ENCODE measurements at places on chromosomes 3 and 15.
A peak's percentile ranks its signal among the peaks of the same experiment; 100 is the strongest.

- peaks cover 35% of the 10 kb centered on the region for H3K4me1 ChIP-seq
- peaks cover 38% of the 10 kb centered on the region for H3K36me3 ChIP-seq
- no peaks in the 10 kb centered on the region for H3K27me3 ChIP-seq
- DNase-seq, result no peak
Measured at GRCh38 chr15:99708563-99708962, 24.7 kb downstream of the LYSMD4 start.

DNA sequence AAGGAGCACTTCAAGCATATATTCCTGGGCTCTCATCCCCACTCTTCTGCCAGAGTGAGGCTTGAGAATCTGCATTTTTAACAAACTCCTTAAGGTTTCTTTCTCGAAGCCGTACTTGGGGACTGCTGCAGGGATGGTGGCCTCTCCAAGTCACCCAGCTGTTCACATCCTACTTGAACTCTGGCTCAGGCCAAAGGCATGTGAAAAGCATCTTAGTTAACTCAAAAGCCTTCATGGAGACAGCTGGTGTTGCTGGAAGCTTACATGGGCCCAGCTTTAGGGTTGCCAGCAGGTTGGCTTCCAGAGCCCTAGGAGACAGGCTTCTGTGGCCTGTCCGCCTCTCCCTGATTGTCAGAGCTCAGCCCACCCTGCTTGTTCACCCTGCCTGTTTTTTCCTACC lies 139.2 kb downstream of the THSD4 start:
- H3K27ac ChIP-seq, result no peak overlapping the region
- no peaks in the 10 kb centered on the region for H3K27me3 ChIP-seq
- DNase-seq, result no peak
- H3K36me3 ChIP-seq, result no peaks in the 10 kb centered on the region
- no peak overlapping the region for H3K4me3 ChIP-seq

GRCh38 chr15:25761971-25762662 lies 101.0 kb downstream of the ATP10A start:
- H3K36me3 ChIP-seq, result peaks cover 38% of the 10 kb centered on the region
- peak overlapping the region; percentile 16 for H3K27ac ChIP-seq
- DNase-seq, result no peak
- H3K4me1 ChIP-seq, result peaks cover 7% of the 10 kb centered on the region
- no peak overlapping the region for H3K4me3 ChIP-seq

DNA sequence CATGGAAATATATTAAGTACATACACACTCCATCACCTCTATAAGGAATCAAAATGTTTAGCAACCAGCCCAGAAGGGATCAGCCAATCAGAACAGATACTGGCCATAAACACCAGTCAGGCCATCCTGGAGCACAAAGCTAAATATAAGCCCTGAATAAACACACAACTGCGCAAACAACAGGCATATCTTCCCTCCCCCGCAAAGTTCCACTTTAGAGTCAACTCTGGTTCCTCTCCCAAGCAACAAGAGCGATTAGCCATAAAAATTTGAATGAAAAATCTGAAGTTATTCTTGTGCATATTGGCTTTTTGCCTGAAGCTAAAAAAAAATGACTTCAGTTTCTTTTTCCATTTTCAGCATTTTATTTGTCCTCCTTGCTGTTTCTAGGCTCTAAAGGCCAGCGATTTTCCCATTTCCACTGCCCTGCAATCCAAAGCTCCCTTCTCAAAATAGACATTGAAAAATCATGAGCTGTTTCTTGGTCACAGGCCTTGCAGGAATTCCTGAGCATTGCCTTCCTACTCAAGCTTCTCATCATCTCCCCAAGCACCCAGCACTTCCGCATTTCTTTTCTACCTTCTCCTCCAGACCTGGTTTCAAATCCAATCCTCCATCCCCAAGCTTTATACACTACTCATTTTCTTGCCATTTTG lies 247.9 kb downstream of the ZMAT3 start:
- H3K4me3 ChIP-seq, result no peak overlapping the region
- H3K4me1 ChIP-seq, result no peaks in the 10 kb centered on the region
- no peaks in the 10 kb centered on the region for H3K36me3 ChIP-seq
- H3K27ac ChIP-seq, result no peak overlapping the region
- DNase-seq, result no peak

DNA sequence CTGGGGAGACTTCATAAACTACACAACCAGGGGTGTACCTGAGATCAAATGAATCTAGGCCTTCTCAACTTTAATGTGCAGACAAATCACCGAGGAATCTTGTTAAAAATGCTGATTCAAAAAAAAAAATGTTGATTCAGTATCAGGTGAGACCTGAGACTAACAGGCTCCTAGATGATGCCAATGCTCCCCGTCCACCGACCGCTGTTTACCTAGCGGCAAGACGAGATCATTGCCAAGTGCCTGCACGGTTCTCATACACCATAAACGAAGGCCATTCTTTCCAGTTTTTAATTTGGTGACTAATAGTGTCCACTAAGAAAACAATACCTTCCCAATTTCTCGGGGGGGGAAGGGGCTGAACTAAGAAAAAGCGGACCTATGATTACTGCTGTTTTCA lies 2.5 kb upstream of the FSIP1 start:
- H3K4me1 ChIP-seq, result peaks cover 50% of the 10 kb centered on the region
- H3K4me3 ChIP-seq, result no peak overlapping the region
- H3K27ac ChIP-seq, result no peak overlapping the region
- H3K27me3 ChIP-seq, result no peaks in the 10 kb centered on the region
- no peak for DNase-seq

DNA sequence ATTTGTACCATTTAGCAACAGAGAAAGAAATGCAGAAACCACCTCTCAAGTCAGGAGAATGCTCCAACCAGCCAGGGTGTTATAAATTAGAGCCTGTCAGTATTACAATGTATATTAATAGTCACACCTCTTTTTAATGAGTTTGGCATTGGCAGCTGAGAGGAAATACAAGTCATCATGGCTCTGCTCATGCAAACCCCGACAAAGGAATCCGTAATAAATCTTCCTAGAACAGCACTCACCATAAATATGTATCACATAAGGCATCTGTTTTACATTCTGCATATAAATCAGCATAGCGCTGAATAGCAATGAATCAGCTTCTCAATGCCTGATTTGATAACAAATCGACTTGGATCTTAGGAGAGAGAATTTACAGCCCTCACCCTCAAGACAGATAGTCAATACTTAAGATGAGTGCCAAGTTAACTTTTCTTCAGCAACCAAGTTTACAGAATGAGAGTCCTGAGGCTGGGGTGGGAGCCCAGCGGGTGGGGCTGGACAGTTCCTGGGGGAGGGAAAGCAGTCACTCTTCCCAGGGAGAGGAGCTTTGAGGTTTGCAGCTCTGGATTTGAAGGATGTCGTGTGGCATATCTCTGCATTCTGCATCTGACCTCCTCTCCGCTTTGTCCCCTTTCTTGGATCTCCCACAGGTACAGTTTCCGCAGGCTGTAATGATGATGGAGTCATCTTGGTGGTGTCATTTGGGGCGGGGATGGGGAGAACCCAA lies 1034.4 kb upstream of the NR2F2 start:
- H3K27me3 ChIP-seq, result peaks cover 46% of the 10 kb centered on the region
- no peaks in the 10 kb centered on the region for H3K36me3 ChIP-seq
- DNase-seq, result no peak
- peaks cover 22% of the 10 kb centered on the region for H3K4me1 ChIP-seq

DNA sequence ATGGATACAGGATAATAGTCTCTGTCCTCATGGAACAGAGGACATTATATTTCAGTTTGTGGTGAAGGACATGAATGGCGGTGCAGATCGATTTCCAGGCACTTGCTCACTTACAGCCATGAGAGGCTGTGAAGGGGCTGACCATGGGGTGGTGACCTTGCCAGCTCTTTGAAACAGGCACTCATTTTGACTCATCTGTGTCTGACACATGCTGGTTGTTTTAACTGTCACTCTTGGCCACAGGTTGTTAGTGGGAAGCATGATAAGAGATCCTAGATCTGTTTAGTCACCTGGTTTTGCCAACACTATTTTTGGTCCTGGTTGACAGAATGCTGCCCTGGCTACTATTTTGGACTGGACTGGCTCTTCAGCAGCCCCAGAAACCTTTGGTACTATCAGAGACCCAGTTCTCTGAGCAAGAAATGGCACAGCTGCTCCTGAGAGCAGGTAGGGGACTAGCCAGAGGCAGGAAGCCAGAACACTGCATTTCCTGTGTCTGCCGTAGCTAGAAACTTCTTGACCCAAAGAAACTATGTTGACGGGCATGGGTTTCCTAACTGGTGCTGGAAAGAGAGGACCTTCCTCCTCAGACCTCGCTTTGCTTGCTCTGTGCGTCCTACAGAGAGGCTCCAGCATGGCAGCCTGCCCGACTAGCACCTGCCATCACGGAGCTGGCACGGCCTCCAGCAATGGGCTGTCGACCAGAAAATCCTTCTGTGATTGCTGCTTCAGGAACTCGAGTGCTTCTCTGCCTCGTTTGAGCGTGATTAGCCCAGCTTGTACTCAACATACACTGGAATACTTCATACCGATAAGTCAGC lies 6.3 kb downstream of the PXYLP1 start:
- peak overlapping the region; percentile 82 for H3K27ac ChIP-seq
- peaks cover 84% of the 10 kb centered on the region for H3K4me1 ChIP-seq
- no peak for DNase-seq
- no peaks in the 10 kb centered on the region for H3K27me3 ChIP-seq

DNA sequence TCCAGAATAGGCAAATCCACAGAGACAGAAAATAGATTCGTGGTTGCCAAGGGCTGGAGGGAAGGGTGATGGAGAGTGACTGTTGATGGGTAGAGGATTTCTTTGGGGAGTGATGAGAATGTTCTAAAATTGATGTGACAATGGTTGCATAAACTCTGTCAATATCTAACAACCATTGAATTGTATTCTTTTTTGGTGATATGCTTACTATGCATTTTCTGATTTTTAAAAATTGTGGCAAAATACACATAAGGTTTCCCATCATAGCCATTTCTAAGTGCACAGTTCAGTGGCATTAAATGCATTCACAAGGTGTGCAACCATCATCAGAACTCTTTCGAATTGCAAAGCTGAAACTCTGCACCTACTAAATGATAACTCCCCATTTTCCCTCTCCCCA lies 44.2 kb upstream of the C3orf70 start:
- no peaks in the 10 kb centered on the region for H3K4me1 ChIP-seq
- DNase-seq, result no peak
- H3K27me3 ChIP-seq, result no peaks in the 10 kb centered on the region
- H3K27ac ChIP-seq, result no peak overlapping the region
- H3K4me3 ChIP-seq, result no peak overlapping the region

GRCh38 chr15:57090496-57090859 lies 172.0 kb downstream of the TCF12 start:
- DNase-seq, result no peak
- H3K4me3 ChIP-seq, result no peak overlapping the region
- peaks cover 15% of the 10 kb centered on the region for H3K36me3 ChIP-seq
- no peak overlapping the region for H3K27ac ChIP-seq

DNA sequence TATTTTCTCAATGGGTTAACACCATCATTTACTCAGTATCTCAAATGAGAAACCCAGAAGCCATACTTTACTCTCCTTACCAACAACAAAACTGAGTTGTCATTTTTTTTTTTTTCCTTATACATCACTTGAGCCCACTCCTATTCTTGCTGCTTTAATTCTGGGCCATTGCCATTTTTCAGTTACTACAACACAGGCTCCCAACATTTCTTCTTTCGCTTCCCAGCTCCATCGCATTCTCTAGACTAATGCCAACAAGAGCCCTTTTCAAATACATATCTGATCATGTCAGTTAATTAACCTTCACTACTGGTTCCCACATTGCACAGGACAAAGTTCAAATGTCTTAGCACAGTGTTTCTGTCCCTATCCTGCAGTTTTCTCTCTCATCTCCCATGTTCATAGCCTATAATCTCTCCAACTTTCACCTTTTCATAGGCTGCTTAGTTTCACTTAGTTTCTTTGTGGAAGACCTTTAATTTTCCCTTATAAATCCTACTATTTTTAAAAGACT lies 22.5 kb upstream of the ANXA2 start:
- H3K4me1 ChIP-seq, result peaks cover 8% of the 10 kb centered on the region
- no peaks in the 10 kb centered on the region for H3K27me3 ChIP-seq
- no peak overlapping the region for H3K4me3 ChIP-seq

DNA sequence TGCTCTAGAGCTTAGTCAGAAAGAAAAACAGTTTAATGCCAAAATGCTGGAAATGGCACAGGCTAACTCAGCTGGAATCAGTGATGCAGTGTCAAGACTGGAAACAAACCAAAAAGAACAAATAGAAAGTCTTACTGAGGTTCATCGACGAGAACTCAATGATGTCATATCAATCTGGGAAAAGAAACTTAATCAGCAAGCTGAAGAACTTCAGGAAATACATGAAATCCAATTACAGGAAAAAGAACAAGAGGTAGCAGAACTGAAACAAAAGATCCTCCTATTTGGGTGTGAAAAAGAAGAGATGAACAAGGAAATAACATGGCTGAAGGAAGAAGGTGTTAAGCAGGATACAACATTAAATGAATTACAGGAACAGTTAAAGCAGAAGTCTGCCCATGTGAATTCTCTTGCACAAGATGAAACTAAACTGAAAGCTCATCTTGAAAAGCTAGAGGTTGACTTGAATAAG lies 150.5 kb upstream of the LRRFIP2 start:
- H3K4me3 ChIP-seq, result no peak overlapping the region
- peaks cover 79% of the 10 kb centered on the region for H3K36me3 ChIP-seq
- H3K4me1 ChIP-seq, result peaks cover 17% of the 10 kb centered on the region
- peak overlapping the region; percentile 40 for H3K27ac ChIP-seq
- H3K27me3 ChIP-seq, result no peaks in the 10 kb centered on the region

- H3K4me1 ChIP-seq, result no peaks in the 10 kb centered on the region
- no peaks in the 10 kb centered on the region for H3K36me3 ChIP-seq
- H3K4me3 ChIP-seq, result no peak overlapping the region
Measured at GRCh38 chr3:177921153-177921552, 615.1 kb upstream of the KCNMB2 start.

DNA sequence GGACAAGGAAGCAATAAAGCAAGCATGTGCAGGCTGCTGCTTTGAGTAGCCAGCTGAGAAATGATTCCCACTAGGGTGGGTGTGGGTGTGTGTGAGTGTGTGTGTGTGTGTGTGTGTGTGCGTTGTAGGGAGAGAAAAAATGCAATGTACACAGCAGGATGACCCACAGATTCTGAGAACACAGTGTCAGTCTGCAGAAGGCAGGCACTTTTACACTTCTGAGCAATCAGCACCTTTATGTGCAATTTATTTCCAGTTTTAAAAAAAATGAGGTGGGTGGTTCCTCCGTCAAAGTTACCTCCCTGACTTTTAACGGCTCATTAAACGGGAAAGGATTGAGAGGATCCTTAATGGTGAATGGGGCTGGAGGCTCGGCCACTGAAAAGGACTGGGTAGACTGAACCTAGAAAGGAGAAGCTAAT lies 38.5 kb upstream of the LIPC start:
- no peak overlapping the region for H3K27ac ChIP-seq
- H3K4me3 ChIP-seq, result no peak overlapping the region
- H3K36me3 ChIP-seq, result no peaks in the 10 kb centered on the region
- no peak for DNase-seq

DNA sequence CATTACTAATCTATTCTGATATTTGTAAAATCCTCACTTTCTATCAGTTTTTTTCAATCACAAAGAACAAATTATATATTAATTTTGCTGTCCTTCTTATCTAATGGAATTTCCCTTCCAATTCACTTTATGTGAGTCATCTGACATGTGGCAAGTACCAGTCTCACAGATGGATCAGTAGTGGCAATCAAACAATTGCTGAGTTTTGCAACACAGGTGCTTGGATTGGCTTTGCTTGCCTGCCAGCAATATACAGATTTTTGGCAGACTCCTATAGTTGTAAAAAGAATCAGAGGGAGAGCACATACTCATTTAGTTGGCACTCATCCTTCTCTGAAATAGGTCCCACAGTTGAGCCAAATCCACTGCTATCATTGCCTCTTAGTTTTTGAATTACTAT lies 83.7 kb downstream of the BCHE start:
- H3K4me3 ChIP-seq, result no peak overlapping the region
- no peak for DNase-seq
- no peaks in the 10 kb centered on the region for H3K27me3 ChIP-seq
- no peaks in the 10 kb centered on the region for H3K36me3 ChIP-seq
